ENCODE measurements at places on chromosomes 4 and X.

DNA sequence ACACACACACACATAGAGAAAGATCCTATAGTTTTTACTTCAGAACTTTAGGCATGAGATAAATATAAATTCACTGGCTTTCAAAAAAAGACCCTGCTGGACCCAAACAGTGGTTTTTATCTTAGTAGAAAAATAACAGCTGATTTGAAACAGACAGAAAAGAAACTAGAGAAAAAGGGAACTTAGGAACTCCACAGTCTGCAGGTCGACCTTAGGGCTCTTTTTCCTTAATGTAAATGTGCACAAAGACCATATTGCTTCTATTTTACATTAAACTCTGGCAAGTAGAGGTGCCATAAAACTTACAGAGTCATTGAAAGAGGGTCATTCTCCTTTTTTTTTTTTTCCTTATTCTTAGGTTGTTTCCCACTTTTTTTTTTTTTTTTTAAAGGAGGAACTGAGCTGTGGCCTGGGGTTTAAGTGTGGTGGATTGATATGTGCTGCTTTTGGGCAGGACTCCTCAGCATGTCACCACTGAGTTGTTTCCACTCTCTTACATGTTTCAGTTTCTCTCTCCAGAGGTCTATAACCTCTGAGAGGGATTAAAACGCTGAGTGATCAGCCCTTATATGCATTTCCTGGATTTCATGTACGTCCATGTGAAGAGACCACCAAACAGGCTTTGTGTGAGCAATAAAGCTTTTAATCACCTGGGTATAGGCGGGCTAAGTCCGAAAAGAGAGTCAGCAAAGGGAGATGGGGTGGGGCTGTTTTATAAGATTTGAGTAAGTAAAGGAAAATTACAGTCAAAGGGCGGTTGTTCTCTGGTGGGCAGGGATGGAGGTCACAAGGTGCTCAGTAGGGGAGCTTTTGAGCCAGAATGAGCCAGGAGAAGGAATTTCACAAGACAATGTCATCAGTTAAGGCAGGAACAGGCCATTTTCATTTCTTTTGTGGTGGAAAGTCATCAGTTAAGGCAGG, 70.8 kb upstream of the PACRGL start:
- DNase-seq, result no peak

- no peak for DNase-seq
Measured at GRCh38 chrX:110851780-110852179, 56.2 kb upstream of the CHRDL1 start.

DNA sequence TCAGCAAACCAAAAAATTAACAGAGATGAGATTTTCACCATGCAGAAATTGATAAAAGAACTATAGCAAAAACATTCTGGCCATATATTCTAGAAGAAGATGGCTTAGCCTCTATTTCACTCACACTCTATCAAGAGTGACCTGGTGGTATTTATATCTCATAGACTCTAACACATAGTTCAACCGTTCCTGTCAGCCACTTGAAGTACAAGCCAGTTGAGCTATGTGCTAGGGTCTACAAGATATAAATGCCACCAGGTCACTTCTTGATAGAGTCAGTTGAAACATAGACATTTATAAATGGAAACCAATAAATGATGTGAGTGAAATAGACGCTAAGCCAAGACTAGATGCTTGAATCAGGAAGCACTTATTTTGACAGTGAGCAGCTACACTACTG, 836.7 kb upstream of the EPHA5 start:
- no peak for DNase-seq

GRCh38 chr4:139740531-139741041, 75.0 kb downstream of the MGST2 start:
- DNase-seq, result peak; percentile 55

- no peak for DNase-seq
Measured at GRCh38 chr4:137754652-137755471, 222.6 kb upstream of the PCDH18 start.

DNA sequence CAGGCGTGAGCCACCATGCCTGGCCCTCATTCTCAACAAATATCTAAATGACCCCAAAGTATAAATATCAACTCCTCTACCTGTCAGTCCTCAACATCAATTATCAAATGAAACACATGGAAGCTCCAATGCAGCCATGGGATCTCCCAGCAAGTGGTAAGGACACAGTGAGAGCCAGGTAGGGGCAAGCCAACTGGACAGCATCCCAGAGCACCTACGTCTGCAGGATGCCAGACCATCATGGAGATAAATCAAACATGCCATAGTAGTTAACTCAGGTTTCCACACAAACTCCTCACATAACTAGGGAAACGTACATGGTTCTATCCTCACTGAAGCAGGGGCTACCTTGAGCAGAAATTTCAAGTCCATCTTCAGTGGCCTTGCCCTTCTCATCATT, 159.9 kb upstream of the MED14 start:
- no peak for DNase-seq

DNA sequence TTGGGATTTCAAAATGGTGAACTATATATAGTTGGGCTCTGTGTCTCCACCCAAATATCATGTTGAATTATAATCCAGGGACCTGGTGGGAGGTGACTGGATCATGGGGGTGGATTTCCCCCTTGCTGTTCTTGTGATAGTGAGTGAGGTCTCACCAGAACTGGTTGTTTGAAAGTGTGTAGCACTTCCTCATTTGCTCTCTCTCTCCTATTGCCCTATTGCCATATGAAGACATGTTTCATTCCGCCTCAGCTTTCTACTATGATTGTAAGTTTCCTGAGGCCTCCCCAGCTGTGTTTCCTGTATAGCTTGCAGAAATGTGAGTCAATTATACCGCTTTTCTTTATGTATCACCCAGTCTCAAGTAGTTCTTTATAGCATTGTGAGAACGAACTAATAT, 545.6 kb downstream of the TRAM1L1 start:
- DNase-seq, result no peak

GRCh38 chr4:115749404-115749803, 636.0 kb upstream of the NDST4 start:
- no peak for DNase-seq

DNA sequence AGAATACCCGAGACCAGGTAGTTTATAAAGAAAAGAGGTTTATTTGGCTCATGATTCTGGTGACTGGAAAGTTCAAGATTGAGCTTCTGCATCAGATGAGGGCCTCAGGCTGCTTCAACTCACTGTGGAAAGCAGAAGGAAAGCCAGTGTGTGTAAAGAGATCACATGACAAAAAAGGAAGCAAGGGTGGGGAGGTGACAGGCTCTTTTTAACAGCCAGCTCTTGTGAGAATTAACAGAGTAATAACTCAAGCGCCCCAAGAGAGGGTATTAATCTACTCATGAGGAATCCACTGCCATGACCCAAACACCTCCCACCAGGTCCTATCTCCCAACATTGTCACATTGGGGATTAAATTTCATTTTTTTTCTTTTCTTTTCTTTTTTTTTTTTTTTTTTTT, 6.3 kb upstream of the YIPF6 start:
- DNase-seq, result no peak

DNA sequence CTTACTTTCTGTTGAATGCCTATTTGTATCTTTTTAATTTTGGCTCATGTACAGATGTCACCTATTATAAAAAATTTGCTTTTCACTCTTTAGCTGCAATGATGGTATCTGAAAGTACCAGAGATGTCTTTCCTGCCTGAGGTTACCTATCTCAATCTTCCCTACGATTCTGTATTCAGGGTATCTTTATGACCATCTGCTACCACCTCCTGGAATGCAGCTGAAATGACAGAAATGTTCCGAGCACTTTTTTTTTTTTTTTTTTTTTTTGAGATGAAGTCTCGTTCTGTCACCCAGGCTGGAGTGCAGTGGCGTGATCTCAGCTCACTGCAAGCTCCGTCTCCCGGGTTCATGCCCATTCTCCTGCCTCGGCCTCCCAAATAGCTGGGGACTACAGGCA, 136.4 kb downstream of the REPS2 start:
- DNase-seq, result no peak

- no peak for DNase-seq
Measured at GRCh38 chr4:75101906-75102786, 169.2 kb downstream of the PARM1 start.

Data from nucleus accumbens (tissue), 56 donors.